Vagina (tissue), 2 donors: ENCODE measurements at places on chromosomes 6 and 20. TPM values are rescaled to one million over a fixed set of nuclear protein-coding genes. Genes with fewer than 3 reads are reported as not detected.
A peak's percentile ranks its signal among the peaks of the same experiment; 100 is the strongest.

DNA sequence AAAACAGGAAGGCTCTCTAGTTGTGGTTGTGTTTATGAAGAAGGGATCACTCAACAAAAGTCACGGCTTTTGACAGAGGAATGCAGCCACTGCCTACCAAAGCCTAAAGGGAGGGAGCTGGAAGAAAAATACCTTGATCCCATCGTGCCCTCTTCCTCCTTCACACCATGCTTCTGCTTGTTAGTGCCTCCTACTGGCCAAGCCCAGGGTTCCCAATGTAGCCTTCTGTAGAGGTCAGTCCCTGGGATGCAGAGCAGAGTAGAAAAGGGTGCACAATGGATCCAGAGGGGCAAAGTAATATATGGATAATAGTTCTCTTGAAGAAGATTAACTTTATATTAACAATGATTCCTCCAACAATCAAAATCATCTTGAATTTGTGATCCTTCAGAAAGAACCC, 293.5 kb upstream of the FERMT1 start:
- H3K36me3 ChIP-seq: no peaks in the 10 kb centered on the region
- no peaks in the 10 kb centered on the region for H3K4me1 ChIP-seq
- no peak overlapping the region for H3K27ac ChIP-seq
- H3K27me3 ChIP-seq: no peaks in the 10 kb centered on the region
- H3K4me3 ChIP-seq: no peak overlapping the region

DNA sequence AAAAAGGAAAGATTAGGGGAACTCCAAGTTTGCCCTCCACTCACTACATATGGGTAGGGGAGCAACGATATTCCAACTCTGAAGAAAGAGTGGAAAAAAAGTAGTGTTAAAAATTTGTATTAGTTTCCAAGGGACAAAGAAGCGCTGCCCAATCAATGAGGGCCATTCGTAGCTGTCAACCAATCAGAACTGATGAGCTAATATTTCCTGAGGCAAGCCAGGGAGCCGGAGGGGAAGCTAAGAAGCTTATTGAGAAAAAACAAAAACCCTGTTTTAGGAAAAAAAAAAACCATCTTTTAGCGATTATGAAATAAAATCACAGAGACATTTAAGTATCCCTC, 59.5 kb downstream of the TRIM38 start:
- no peaks in the 10 kb centered on the region for H3K27me3 ChIP-seq
- H3K27ac ChIP-seq: peak overlapping the region; percentile 93

DNA sequence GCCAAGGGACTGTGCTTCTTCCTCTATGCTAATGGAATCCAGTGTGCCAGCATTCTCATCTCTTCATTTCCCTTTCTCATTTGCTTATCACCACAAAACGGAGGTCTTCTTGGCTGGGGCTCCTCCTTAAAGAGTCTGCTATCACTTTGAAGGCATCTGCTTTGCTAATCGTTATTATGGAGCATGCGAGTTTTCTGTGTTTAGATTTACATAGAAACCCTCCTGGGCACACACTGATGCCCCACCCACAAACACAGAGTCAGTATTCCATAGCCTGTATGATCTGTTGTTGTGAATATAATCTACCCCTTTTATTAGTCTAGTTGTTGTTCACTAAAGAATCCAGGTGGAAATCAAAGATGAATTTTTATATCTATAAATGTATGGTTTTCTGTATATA, 83.4 kb upstream of the XRN2 start:
- no peaks in the 10 kb centered on the region for H3K4me1 ChIP-seq
- no peaks in the 10 kb centered on the region for H3K36me3 ChIP-seq
- no peak for DNase-seq
- H3K27ac ChIP-seq: no peak overlapping the region
- no peaks in the 10 kb centered on the region for H3K27me3 ChIP-seq

- H3K4me1 ChIP-seq: no peaks in the 10 kb centered on the region
- no peak overlapping the region for H3K27ac ChIP-seq
- peaks cover 30% of the 10 kb centered on the region for H3K36me3 ChIP-seq
- H3K4me3 ChIP-seq: no peak overlapping the region
- no peak for DNase-seq
Observed at GRCh38 chr20:11926292-11926998, 8.8 kb downstream of the BTBD3 start.

DNA sequence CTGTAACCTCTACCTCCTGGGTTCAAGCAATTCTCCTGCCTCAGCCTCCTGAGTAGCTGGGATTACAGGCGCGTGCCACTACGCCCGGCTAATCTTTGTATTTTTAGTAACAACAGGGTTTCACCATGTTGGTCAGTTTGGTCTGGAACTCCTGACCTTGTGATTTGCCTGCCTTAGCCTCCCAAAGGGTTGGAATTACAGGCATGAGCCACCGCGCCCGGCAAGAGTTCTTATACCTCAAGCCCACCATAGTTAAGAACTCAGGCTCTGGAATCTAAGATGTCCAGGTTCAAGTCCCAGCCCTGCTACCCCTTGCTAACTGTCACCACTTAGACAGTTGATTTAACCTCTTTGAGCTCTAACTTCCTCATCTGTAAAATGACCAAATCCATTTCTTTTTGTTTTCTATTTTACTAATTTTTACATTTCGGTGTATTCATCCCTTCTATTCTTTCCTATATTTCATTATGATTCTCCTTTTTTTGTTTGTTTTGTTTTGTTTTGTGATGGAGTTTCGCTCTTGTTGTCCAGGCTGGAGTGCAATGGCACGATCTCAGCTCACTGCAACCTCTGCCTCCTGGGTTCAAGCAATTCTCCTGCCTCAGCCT, 104.8 kb upstream of the ZNF217 start:
- H3K36me3 ChIP-seq: no peaks in the 10 kb centered on the region
- H3K4me1 ChIP-seq: no peaks in the 10 kb centered on the region
- no peak overlapping the region for H3K27ac ChIP-seq
- no peaks in the 10 kb centered on the region for H3K27me3 ChIP-seq
- no peak for DNase-seq
- H3K4me3 ChIP-seq: no peak overlapping the region

- no peak for DNase-seq
- no peak overlapping the region for H3K27ac ChIP-seq
- no peak overlapping the region for H3K4me3 ChIP-seq
Observed at GRCh38 chr20:21804802-21805201, 99.3 kb downstream of the PAX1 start.

DNA sequence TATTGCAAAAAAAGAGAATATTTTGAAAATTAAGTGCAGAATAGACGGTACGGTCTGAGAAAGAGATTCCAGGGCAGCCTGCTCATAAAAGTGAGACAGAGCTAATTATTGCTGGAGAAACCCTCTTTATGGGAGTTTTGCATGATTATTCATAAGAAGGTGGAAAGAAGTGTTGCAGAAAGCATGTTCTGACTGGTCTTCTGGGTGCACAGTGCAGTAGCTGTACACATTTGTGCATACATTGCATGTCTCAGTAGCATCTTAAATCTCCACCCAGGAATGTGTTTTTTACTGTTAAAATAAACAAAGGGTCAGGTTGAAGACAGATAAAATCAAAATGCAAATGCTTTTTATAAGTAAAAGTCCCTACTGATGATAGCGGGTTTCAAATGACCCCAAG, 1813.6 kb upstream of the DEFB115 start:
- H3K27ac ChIP-seq: no peak overlapping the region
- H3K4me1 ChIP-seq: no peaks in the 10 kb centered on the region
- no peaks in the 10 kb centered on the region for H3K36me3 ChIP-seq
- H3K4me3 ChIP-seq: no peak overlapping the region
- DNase-seq: no peak

GRCh38 chr6:2412731-2413130, 167.3 kb upstream of the GMDS start:
- H3K36me3 ChIP-seq: no peaks in the 10 kb centered on the region
- H3K4me1 ChIP-seq: no peaks in the 10 kb centered on the region
- H3K27me3 ChIP-seq: no peaks in the 10 kb centered on the region
- no peak for DNase-seq
- H3K4me3 ChIP-seq: no peak overlapping the region

DNA sequence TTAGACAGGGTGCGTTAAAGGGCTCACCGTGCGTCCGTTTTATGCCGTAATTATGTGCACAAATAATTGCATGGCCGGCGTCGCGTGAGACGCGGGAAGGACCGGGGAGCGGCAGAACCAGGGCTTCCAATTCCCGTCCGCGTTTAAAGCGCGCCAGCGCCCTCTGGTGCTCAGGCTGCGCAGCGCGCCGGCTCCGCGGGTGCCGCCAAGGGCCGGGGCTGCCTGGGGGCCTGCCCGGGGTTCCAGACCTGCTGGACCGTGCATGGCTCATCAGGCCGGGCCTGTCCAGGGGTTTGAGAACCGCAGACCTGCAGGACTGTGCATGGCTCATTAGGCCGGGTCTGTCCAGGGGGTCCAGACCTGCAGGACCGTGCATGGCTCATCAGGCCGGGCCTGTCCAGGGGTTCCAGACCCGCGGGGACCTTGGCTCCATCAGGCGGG, 369.0 kb downstream of the THBS2 start:
- DNase-seq: no peak
- H3K27me3 ChIP-seq: no peaks in the 10 kb centered on the region
- no peaks in the 10 kb centered on the region for H3K4me1 ChIP-seq
- peak overlapping the region; percentile 38 for H3K4me3 ChIP-seq
- no peaks in the 10 kb centered on the region for H3K36me3 ChIP-seq
- no peak overlapping the region for H3K27ac ChIP-seq

GRCh38 chr6:95973976-95974375, 41.8 kb upstream of the FUT9 start:
- no peaks in the 10 kb centered on the region for H3K36me3 ChIP-seq

DNA sequence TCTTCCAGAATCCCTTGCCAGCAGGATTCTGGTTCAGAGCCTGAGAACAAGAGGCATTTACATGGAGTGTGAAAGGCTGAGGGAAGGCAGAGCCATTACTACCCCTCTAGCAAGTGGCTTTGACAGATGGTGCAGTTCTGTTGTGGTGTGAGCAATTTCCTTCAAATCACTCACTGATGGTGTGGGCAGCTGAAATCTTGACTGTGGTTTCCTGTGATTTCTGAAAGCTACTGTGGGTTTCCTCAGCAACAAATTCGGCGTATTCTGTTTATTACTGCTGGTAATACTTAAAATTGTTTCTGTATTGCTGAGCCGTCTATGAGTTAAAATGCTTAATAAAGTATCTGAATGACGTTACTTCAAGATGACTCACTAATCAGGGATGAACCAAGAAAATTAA, 181.5 kb upstream of the TCF21 start:
- no peaks in the 10 kb centered on the region for H3K27me3 ChIP-seq
- DNase-seq: no peak
- H3K4me1 ChIP-seq: peaks cover 8% of the 10 kb centered on the region
- no peak overlapping the region for H3K27ac ChIP-seq
- H3K36me3 ChIP-seq: no peaks in the 10 kb centered on the region
- H3K4me3 ChIP-seq: no peak overlapping the region

- no peak overlapping the region for H3K4me3 ChIP-seq
- H3K27me3 ChIP-seq: no peaks in the 10 kb centered on the region
- peaks cover 65% of the 10 kb centered on the region for H3K4me1 ChIP-seq
- H3K36me3 ChIP-seq: no peaks in the 10 kb centered on the region
Observed at GRCh38 chr20:19254956-19255355, 42.5 kb downstream of the SLC24A3 start.

GRCh38 chr6:147283460-147283859, 79.2 kb downstream of the STXBP5 start:
- no peak for DNase-seq
- H3K27me3 ChIP-seq: no peaks in the 10 kb centered on the region
- H3K4me3 ChIP-seq: no peak overlapping the region
- no peak overlapping the region for H3K27ac ChIP-seq
- H3K36me3 ChIP-seq: peaks cover 6% of the 10 kb centered on the region

DNA sequence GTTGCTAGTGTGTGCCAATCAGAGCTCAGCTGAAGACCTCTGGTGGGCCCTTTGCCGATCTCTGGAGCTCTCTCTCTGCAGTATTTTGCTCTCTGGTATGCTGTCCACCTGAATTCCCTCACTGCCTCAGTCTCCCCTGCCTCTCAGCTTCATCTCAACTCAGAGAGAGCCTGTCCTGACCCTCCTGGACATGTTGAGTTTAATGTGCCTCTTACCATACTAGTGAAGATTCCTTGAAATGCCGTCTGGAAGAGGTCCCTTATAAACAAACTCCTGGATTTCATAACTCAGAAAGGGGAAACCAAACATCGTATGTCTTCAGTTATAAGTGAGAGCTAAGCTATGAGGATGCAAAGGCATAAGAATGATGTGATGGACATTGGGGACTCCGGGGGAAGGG, 231.1 kb upstream of the ZNF217 start:
- H3K36me3 ChIP-seq: no peaks in the 10 kb centered on the region
- no peak overlapping the region for H3K4me3 ChIP-seq
- no peak overlapping the region for H3K27ac ChIP-seq
- H3K27me3 ChIP-seq: no peaks in the 10 kb centered on the region
- DNase-seq: no peak

DNA sequence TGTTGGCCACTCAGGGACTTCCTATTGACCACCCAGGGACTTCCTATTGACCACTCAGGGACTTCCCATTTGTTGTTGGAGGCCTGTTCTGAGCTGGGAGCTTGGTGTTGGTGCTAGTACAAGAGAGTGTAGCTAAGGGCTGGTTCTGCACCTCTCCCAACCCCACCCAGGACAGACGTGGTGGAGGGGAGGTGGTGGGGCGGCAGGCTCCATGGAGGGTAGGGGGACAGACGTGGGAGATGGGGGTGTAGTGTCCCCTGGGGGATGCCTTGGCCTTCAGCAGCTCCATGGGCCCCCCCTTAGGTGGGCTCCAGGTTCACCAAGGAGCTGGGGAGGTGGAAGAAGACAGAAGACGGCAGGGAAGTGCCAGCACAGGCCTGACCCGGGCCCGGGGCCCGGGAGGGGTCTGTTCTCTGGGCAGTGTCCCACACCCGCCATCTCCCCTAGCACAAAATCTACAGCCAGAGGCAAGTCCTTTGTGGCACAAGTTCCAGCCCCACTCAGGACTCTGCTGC, 33.9 kb downstream of the CHRNA4 start:
- H3K27ac ChIP-seq: no peak overlapping the region
- H3K4me1 ChIP-seq: no peaks in the 10 kb centered on the region
- no peak for DNase-seq
- no peak overlapping the region for H3K4me3 ChIP-seq

GRCh38 chr6:163943607-163944385, 529.3 kb downstream of the QKI start:
- peak; percentile 81 for DNase-seq
- H3K27me3 ChIP-seq: no peaks in the 10 kb centered on the region
- no peaks in the 10 kb centered on the region for H3K36me3 ChIP-seq
- H3K4me1 ChIP-seq: peaks cover 30% of the 10 kb centered on the region

- H3K4me1 ChIP-seq: no peaks in the 10 kb centered on the region
- no peaks in the 10 kb centered on the region for H3K36me3 ChIP-seq
- H3K27ac ChIP-seq: no peak overlapping the region
- no peak for DNase-seq
- no peak overlapping the region for H3K4me3 ChIP-seq
- H3K27me3 ChIP-seq: no peaks in the 10 kb centered on the region
Observed at GRCh38 chr6:138339024-138339423, 38.7 kb upstream of the SMIM28 start.

DNA sequence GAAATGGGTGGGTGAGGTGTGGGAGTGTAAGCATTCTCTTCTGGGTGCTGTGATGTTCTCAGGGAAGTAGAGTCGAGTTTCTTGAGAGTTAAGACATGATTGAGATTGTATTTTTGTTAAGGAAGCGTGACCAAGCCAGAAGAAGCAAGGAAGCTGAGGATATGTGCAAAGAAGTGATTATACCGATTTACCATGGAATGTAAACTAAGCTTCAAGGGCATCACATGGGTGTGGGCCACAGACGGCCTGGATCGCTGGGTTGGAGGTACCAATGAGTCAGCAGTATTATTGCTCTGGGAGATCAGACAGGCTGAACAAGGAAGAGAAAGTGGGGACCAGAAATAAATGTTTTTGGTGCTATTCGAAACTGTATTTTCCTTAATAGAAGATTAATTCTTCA, 184.1 kb upstream of the GMDS start:
- H3K4me1 ChIP-seq: no peaks in the 10 kb centered on the region
- no peak overlapping the region for H3K27ac ChIP-seq

IL17F gene
- total RNA-seq: not detected

TNXB gene
- total RNA-seq: 207 TPM

OPN5 gene
- not detected for total RNA-seq

CRYBG1 gene
- 46.7 TPM for total RNA-seq

CFAP61 gene
- 1.5 TPM for total RNA-seq

SEMG1 gene
- not detected for total RNA-seq

RIPOR3 gene
- total RNA-seq: 38.1 TPM
